ENCODE measurements at places on chromosomes 16 and 17.

DNA sequence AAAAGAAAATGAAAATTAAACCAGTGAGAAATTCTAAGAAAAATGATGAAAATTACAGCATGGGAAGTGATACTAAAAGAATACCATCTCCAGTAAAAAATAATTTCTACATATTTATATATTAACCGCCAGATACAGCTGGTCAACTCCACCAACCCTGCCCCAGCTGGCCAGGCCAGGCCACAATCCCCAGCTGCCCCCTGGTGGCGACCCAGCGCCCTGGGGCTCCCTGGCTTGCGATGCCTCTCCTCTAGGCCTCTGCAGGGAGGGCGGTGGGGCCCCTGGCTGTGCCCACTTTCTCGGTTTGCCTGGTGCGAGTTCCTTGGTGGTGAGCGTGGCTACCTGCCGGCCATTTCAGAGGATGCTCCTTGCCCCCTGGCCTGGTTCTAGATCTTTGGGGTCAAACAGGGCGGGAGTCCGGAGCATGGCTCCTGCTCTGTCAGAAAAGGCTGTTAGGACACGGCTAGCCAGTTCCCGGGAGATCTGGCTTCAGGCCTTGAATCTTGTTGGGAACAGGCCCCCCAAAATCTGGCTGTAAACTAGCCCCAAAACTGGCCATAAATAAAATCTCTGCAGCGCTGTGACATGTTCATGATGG is 14.5 kb downstream of the GLIS2 start:
- DNase-seq = peak; percentile 51

DNA sequence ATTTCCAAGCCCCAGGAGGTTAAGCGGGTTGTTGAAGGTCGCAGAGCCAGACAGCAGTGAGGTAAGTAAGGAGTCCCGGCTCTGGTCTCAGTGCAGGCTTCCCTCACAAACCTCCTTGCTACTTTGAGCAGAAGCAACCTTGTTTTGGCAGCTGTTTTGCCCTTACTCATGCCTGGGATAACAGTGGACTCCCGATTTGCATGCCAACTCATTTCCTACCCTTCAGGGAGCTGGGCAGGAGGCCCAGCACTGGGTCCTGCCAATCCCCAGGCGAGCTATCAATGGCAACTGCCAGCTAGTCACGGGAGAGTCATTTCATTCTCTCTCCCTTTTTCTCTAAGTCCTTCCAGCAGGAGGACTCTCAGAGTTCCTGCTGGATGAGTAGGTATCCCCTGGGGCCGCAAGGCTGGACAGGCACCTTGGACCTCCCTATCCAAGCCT is 72.0 kb upstream of the KSR1 start:
- DNase-seq = no peak

- no peak for DNase-seq
Measured at GRCh38 chr17:17139972-17140589, 66.1 kb downstream of the PLD6 start.

- DNase-seq = no peak
Measured at GRCh38 chr17:42975265-42975664, 4.6 kb downstream of the PTGES3L start.

GRCh38 chr16:53080345-53081031 is 25.7 kb downstream of the CHD9 start:
- DNase-seq = no peak

DNA sequence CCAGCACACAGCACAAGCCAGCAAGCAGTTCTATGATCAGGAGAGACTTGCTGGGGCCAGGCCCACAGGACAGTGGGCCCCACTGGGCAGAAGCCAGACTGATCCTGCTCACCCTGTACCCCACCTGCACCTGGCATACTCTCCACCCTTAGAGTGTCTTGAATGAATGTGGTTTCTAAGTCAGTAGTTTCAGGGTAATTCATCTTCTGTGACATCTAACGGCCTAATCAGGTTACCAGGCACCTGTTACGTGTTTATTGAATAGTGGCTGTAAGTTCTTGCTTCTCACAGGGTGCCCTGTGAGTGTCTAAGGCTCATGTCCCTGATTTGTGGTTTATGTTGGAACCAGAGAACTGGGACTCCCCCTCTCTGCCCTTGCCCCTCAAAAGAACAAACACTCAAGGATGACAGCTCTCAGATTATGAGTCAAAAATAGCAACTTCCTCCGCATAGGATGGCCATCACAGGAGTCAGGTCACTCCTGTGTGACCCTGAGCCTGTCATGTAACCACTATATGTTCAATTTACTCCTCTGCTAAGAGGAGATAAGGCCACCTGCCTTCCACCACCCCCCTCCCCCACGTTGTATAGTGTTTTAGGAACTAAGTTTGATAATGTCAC is 7.0 kb upstream of the OR2C1 start:
- DNase-seq = no peak

DNA sequence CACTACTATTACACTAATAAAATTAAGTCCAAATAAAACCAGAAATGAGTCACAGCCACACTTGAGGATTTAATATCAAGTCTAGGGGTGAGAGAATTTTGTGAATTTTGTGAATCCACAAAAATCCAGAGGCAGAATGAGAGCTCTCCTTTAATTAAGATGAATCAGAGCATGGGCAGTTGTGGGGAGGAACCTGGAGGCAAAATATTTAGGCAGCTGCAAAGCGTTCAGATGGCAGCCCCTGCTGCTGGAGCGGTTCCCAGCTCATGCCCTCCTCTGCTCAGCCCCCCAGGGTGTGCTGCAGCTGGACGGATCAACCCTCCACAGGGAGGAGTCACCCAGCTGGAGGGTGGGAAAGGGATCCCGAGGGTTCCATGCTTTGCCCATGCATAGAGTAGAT is 43.4 kb upstream of the IRX6 start:
- no peak for DNase-seq

- DNase-seq = no peak
Measured at GRCh38 chr16:79079656-79080420, 520.7 kb downstream of the MAF start.

GRCh38 chr17:7177954-7178477 is 1.2 kb downstream of the ASGR1 start:
- no peak for DNase-seq

DNA sequence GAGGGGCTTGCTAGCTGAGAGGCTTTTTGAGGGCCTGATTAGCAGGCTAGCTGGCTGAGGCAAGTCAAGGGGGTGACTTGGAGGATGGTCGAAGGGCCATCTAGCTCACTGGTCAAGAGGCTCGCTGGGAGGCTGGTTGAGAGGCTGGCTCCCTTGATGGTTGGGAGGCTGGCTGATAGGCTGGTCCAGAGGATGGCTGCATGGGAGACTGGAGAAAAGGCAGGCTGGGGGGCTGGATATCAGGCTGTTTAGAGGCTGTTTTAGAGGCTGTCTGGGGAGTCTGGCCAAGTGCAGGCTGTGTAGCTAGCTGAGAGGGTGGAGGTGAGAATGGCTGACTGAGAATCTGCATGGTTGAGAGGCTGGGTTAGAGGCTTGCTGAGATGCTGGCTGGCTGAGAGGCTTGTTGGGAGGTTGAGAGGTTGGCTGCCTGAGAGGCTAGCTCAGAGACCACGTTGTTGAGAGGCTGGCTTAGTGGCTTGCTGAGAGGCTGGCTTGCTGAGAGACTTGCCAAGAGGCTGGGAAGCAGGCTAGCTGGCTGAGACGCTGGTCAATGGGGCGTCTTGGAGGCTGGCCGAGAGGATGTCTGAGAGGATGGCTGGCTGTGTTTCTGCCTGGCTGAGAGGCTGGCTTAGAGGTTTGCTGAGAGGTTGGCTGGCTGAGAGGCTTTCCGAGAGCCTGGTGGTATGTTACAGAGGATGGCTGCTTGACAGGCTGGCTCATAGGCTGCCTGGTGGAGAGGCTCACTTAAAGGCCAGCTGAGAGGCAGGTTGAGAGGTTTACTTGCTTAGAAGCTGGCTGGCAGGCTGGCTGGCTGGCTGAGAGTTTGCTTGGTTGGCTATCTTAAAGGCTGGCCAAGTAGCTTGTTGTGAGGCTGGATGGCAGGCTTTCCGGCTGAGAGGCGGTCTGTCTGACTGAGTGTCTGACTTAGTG is 36.6 kb upstream of the ACSM2B start:
- DNase-seq = no peak

- DNase-seq = no peak
Measured at GRCh38 chr17:81831563-81831956, 1.5 kb downstream of the MCRIP1 start.

GRCh38 chr17:55699181-55699860 is 23.3 kb downstream of the TMEM100 start:
- no peak for DNase-seq

- no peak for DNase-seq
Measured at GRCh38 chr17:72399023-72399607, 278.3 kb downstream of the SOX9 start.

DNA sequence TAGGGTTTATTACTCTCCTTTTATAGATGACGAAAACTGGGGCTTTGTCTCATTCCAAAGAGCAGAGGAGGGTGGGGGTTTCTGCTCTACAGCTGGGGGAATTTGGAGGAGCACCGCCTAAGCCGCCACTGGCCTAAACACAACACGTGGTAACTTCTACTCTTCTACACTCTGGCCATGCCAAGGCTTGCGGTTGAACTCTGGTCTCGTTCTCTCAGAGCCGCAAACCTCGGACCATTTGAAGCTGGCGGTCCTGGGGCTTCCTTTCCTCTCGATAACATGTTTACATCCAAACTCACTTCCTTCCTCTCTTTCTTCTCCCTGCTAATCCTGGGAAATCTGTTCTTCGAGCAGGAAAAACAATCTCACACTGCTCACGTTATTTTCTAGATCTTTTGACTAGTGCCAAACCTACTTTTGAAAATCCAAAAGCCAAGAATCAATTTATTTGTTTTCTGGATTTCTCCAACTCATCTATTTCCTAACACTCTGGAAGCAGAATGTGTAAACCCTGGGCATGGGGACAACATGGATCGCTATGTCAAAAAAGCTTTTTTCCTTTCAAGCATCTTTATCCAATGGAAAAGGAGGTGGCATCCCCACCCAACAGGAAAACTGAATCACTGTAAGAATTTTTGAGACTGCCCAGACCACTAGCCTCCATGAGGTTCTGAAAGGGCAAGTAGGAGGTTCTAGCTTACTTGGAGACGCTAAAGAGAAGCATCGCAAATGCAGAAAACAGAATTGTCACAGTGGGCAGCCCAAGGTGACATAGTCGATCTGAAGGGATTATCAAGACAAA is 13.6 kb upstream of the EEF2K start:
- DNase-seq = no peak

DNA sequence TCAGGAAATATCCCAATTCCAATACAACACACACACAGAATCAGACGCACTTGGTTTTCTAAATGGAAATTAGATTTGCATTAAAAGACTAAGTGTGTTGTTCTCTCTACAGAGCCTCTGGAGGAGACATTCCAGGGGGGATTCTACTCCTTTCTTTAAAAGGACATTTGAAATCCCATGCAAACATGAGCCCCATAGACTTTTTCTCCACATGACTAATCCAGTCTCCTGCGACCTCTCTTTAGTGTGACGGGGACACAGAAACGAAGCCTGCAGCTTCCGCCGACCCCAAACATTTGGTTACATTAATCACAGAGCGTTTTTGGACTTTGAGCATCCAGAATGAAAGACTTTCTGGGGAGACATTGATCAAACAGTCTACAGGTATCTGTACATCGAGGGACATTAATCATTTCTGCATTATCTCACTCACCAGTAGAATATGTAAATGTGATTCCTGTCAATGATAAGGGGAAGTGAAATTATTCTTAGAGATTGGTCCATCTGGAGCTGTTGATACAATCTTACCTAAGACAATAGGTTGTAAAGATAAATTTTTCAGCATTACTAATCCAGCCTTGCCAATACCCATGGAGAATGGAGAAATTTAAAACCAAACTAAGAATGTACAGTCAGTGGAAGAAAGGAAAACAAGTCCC is 103.4 kb upstream of the IRX3 start:
- DNase-seq = no peak

DNA sequence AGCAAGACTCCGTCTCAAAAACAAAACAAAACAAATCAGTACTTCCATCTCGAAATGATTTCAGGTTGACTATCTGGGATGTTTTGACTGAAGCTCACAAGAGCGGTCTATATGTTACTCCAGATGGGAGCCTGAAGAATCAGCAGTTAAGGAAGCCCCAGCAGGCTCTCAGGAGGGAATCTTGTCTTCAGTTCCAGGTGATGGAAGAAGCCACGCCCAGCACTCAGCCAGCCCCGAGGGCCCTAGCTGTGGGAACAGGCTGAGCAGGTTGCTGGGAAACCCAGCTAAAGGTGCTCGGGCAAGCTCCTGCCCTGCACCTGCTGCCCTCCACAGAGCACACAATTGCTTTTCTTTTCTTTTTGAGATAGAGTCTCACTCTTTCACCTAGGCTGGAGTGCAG is 32.4 kb downstream of the WIPI1 start:
- DNase-seq = no peak

GRCh38 chr17:78753316-78754250 is 28.5 kb downstream of the CYTH1 start:
- no peak for DNase-seq

- no peak for DNase-seq
Measured at GRCh38 chr17:29567304-29567553, 392 bp upstream of the ABHD15 start.

GRCh38 chr16:29898804-29899515 is 390 bp downstream of the SEZ6L2 start:
- no peak for DNase-seq

GRCh38 chr17:55344514-55344997 is 77.1 kb downstream of the MMD start:
- no peak for DNase-seq

DNA sequence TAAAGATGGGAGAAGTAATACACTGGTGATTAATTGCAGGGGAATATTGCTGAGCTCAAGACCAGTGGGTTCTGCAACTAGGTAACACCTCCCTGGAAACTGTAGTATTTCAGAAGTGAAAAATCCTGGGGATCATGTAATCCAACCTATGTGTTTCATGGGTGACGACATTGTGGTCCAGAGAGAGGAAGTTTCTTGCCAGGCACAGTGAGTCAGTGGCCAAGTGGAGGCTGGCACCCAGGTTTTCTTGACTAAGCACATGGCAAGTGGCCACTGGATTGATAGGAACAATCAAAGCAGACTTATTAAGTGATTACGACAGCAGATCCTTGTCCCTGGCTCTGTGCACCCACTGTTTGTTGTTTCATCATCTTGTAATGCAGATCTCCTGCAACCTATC is 14.6 kb upstream of the CIITA start:
- DNase-seq = no peak

DNA sequence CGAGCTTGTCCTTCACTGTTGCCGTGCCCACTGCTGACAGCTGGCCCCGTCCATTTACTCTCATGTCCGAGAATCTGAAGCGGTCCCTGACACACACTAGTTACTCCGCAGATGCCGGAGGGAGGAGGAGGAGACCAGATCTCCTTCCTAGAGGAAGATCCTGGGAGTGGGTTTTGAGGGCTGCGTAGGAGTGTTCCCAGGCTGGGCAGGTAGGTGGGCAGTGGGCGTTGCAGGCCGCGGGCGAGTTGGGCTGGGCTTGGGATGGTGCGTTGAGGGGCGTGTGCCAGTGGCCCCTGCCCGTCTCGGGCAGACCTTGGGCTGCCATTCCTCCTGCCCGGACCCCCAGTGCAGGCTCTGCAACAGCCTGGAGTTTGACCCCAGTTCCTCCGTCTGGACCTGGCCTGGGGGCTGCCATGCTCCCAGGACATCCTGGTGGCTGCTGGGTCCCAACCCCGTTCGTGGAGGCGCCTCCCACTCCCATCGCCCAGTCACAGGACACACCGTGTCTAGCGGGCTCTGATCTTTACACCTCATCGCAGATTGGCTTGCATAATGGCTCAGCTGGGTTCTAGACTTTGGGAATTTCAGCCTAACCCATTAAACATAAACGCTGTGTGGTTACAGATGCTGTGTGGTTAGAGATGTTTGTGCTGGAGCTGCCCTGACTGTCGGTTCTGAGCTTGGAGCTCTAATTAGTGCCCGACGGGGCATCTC is 22.8 kb downstream of the CACNA1H start:
- DNase-seq = no peak

Measured in stimulated activated CD8-positive, alpha-beta memory T cell treated with anti-CD3 and anti-CD28 coated beads, Interleukin-4, amount 100 ng/mL, for 1 hour (primary cell).